ENCODE measurements at places on chromosomes 11 and 22.

- DNase-seq, result no peak
Measured at GRCh38 chr11:129946256-129946655, 50.9 kb upstream of the NFRKB start.

GRCh38 chr11:67504005-67504949 is 886 bp downstream of the PITPNM1 start:
- DNase-seq, result peak; percentile 39

DNA sequence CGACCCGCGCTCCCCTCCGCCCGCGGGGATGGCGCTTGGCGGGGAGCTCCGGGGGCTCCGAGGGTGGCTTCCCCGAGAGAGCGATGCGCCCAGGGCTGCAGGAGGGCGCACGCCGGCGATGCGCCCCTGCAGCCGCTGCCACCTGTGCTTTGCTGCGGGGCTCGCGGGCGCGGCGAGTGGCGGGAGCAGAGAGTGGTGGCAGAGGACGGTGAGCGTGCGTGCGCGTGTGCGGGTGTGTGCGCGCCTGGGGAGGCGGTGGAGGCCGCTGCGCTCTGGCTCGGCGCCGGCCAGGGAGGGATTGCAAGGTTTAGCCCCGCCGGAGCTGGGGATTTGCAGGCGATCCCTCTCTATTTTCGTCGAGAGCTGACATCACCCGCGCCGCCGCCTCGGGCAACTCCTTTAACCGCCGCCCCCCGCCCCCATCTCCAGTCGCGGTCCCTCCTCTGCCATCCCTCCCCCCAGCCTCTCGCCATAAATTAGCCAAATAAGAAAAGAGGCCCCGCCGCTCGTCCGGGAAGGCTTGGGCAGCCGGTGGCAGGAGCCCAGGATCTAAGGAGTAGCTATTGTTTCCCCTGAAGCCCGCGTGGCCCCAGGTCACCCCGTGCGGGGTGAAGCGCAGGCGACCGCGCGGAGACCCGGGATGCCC is at the start of gene SLC1A2:
Gene SLC1A2, minus strand, starts transcription at position 375 of the 646 bp plus-strand sequence. CDS start 592 bp downstream, outside the sequence.
- DNase-seq, result peak; percentile 53

DNA sequence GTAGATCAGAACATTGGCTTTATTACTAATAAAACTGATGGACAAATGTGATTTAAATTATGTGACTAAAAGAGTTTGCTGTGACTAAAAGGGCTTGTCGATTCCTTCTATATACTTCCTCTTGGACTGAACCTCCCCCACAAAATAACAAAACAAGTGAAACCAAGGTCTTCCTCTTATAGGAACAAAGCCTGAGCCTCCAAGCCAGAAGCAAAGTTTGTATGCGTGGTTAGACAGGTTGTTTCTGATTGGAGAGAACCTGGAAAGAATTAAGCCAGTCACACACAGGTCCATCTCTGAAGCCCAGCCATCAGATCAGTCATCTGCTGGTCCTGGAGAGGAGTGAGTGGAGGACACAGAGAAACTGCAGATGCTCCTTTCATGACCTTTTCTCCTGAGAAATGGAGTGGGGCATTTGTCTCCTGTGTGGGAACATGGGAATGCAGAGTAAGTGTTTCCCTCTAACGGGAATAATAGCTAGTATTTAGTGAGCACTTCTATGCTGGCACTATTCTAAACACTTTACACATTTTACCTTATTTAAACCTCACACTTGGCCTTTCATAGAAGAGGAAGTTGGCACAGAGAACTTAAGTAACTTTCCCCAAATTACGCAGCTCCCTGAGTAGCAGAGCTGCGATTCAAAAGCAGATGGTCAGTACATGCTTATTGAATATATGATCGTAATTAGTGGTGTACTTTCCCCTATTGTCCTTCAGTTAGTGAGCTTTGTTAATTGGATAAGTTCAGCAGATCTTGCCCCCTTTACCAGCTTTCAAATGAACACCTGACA is 77.1 kb downstream of the UVRAG start:
- DNase-seq, result no peak

GRCh38 chr11:995044-995751 is 41.3 kb downstream of the MUC6 start:
- no peak for DNase-seq

All from lung (tissue), 17 donors.